ENCODE measurements at places on chromosomes 2 and 18. TPM values are rescaled to one million over a fixed set of nuclear protein-coding genes. Genes with fewer than 3 reads are reported as not detected.

DNA sequence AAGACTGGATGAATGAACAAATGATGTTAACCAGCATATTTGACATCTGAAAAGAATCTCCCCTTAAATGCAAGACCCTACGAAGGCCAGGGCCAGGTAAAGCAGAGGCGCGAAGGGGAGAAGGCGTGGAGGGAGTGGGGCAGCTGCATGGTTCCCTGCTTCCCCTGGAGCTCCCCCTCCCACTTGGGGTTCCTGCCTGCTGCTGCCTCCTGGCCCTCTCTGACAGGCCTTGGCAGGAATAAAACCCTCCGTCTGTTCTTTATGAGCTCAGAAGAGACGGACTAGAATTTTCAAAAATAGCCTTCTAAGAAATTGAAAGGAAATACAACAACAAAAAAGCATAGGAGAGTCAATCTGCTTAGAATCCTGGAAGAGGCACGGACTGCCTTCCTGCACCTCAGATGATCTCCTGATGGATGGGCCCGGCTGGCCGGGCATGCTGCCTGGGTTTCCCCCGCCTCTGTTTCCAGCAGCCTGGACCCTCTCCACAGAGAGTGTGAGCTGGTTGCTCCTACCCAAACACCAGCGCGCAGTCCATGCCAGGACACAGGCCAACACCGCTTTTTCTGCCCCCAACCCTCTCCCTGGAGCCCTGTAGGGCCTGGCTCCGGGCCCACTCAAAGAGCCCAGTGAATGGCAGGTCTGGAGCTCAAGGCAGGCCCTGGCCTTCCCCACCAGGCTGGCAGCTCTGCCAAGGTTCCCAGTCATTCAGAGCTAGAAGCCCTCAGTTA, 23.9 kb downstream of the CFAP65 start:
- no peak for DNase-seq

GRCh38 chr2:149679286-149679685, 91.7 kb upstream of the MMADHC start:
- no peak for DNase-seq

DNA sequence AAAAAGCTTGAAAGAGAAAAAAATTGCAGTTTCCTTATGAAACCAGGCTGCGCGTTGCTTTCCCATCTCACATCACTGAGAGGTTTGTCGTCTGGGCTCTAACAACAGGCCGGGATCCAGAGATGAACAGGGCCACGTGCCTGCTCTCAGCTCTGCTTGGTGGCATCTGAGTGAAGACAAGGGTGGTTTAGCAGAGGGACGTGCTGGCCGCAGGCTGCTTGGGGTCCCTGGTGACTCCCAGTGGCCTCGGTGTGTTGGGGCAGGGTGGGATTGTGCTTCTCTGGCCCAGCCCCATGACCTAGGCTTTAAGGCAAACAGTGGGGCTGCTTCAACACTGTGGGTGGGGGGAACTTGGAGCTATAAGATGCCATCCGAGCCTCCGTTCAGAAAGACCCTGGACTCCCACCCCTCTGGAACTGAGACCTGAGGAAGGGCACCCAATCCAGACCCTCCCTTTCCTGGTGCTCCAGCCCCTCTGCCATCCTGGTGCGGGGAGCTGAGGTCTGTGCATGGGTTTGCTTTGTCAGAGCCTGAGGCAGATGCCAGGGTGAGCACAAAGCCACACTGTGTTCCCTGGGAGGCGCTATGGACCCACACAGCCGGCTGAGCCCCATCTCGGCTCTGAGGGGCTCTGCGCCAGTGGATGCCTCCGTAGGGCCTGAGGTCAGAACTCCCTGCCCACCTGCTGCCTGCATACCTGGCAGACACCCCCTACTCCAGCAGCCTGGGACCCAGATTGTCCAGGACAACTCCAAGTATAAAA, 18.4 kb upstream of the HPCAL1 start:
- no peak for DNase-seq

DNA sequence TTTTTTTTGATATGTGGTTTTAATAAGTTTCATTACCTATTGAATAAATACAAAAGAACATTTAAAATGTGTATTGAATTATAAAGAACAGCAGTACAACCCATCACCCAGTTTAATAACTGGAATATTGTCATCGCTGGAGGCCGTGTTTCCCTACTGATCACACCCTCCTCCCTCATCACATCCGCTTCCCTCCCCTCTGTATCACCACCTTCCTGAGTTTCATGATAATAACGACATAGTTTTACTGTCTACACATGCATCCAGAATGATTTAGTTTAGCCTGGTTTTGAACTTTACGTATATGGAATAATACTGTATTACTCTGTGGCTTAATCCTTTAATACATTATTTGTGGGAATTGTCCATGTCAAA, 2.1 kb downstream of the SERPINB8 start:
- DNase-seq = no peak

DNA sequence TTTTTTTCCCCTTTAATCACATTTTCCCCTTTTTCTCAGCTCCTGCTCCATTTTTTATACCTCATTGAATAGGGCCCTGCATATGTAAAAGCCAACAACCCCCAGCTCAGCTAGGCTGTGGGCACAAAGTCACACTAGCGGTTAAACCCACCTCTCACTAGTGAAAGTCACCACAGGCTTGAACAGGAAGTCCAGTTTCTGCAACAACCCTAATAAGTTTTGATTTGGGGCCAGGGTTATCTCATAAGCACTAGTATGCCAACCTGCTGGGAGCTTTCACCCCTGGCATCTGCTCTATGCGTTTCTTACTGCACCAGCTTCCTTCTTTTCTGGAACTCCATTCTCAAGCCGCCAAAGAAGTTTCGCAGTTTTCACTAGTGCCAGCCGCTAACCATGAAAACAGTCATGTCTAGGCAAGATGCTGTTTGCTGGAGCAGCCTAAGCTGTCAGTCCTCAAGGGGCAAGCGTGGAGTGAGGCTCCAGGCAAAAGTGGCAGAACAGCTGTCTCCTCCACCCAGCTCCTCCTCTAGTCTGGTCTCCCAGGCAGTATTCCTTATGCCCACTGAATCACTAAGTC, 197.0 kb upstream of the MEIS1 start:
- DNase-seq = no peak

DNA sequence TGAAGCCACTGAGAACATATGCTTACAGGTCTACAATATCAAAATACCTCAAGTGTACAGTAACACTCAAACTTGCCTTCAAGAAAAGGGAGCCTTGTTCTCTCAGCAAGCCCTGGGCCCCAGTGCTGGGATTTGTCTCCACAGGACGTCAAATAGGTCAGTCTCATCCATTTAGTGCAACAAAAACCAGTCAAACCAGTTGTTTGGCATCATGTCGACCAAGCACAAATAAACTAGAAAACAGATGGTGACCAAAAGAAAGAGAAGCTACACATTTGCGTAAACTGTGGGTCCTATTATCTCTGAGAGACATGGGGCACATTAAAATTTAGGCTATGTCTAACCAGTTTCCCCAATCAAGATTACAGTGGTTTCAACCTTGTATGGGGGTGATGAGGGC, 182.6 kb upstream of the PKDCC start:
- no peak for DNase-seq

- no peak for DNase-seq
These were observed at the start of gene GALNT1 for GRCh38 chr18:35581546-35581897. Gene GALNT1, plus strand, starts transcription at chr18:35581740. Its CDS starts 72,923 bp downstream, at chr18:35654663.

- no peak for DNase-seq
These were observed 226.1 kb downstream of the ANKRD30B start for GRCh38 chr18:14974088-14974487.

- no peak for DNase-seq
These were observed 46.2 kb downstream of the IWS1 start for GRCh38 chr2:127479866-127480743.

GRCh38 chr2:88671786-88672427, 19.6 kb upstream of the RPIA start:
- no peak for DNase-seq

DNA sequence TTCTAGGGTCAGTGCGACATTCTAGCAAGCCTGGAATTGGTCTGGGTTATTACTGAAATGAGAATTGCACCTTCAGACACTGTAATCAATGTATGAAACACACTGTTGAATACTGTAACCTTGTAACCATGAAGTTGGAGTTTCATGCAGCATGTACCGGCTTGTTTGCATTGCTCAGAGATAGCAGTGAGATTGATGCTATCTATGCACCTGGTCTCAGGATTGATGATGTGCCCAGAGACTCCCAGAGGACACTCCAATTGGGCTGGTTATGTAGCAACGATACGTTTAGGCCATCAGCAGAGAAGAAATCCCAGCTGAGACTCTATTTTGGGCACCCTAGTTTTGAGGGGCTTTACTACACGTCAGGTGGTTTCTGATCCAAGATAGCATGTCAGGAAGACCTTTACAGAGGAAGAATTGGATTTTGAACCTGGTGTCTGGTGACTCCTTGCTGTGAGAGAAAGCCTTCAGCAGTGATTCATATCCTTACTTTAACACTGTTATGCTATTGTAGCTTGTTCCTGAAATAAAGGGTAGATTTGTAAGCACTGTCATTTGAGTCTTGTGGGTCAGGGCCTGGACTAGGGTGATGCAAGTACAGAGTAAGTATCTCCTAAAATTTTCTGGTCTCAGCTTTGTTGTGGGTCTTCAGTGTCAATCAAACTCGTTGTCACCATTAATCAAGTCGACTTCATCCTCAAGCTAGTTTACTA, 305.1 kb upstream of the GULP1 start:
- DNase-seq = no peak

DNA sequence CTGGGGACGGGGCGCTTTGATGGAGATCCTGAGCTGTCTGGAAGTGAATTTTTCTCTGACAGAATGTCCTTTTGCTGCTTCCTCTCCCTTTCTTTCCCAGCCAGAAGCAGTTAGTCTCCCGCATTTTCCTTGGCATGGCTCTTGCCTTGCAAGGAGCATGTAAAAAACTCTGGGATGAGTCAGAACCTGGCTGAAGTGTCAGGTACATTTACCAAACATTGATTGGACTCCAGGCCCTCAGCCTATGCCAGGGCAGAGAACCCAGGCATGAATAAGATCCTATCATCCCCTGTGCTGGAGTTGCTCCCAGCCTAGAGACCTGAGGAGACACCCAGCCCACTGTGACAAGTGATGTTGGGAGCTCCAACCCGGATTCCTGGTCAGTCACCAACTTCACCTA, 21.6 kb downstream of the STON1 start:
- DNase-seq = no peak

DNA sequence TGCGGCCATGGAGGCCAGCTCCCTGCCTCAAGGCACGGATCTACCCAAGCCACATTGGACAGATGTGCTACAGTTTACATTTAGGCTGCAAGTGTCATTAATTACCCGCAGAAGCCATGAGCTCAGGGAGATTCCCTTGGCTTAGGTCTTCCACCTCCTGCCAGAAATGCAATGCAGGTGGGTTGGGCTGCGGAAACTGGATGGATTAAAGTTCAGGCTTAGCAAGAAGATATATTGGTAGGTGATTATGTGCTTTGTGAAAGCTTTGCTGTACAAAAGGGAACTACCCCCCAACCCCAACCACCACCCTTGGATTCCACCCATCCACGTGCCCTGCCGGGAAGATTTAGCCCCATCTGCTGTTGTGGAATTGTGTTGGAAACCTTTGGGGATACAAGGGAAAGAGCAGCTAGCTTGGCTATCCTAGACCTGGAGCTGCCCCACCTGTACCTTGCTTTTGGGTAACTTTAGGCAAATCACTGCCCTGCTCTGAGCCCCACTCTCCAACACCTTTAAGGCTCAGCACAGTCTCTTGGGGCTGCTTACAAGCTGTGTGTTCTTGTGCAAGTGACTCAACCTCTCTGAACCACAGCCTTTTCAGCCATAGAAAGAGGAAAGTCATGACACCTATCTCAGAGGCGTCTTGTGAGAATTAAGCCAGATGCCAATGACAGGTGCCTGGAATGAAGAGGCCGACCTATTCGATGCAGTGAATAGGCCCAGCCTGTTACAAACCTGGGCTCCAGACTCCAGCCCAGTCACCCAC, 141.6 kb upstream of the GLI2 start:
- no peak for DNase-seq

GRCh38 chr2:128558441-128558840, 239.8 kb upstream of the HS6ST1 start:
- DNase-seq = no peak

DNA sequence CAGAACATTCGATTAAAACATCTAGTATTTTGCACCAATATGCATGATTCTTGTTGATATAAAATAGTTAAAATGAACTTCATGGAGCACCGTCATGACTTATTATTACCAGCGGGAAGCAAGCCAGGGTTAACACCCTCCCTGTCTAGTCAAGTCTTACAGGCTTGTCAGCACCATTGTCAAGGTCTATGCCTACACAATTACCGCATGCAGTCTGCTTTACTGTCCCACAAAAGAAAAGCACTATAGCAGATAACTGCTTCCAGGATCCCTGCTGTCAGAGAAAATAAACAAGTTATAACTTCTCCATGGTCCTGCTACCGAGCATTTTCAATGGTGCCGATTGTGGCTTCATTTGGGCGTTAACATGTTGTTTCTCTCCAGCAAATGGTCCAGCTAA, 968.0 kb upstream of the FAM98A start:
- DNase-seq = no peak

DNA sequence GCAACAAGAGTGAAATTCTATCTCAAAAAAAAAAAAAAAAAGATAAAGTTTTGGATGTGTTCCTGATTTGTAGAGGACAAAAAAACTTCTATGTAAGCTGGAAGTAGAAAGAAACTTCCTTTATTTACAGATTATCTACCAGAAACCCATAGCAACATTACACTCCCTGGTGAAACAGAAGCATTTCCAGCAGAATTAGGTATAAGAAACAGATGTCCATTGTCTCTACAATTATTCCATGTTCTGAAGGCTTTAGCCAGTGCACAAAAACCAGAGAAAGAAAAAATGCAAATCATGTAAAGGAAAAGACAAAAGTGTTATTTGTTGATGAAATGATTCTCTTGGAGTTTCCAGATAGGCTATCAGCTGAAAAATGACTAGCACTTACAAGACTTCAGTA, 4.9 kb downstream of the TUBB6 start:
- no peak for DNase-seq

DNA sequence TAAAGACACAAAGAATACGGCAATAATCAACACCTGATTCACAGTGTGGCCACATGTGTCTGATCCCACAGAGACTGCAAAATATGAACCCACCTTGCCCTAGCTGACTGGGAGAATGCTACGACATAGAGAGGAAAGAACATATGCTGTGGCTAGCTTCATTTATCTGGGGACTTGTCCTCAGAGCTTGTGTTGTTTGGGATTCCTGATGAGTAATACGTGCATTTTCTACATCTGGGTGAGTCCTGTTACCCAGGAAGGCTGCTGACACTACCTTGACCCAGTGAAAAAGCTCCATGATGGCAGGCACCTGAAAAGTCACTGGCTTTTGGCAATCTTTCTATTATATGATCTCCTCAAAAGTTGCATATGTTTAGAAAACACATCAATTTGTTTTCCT, 427.7 kb upstream of the LYPD1 start:
- no peak for DNase-seq

DNA sequence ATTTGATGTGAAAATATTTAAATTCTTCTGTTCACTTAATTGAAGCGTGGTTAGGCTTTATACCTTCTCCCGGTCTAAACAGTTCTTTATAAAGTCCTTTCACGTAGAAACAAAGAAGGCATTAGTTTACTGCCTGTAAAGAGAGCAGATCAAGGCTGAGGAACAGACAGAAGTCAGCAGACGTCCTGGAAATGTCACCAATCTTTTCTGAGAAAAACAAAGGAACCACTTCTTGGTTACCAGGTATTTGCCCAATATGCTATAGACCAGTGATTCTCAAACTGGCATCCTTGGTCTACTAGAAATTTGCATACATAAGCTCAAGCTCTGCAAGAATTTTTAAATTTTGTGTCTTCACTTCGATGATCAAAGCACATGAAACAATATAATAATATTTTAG, 89.2 kb upstream of the STK17B start:
- no peak for DNase-seq

GRCh38 chr2:236658974-236659757, 89.5 kb downstream of the ACKR3 start:
- no peak for DNase-seq

CFAP221 gene
- total RNA-seq = 0.30 TPM

GALNT14 gene
- total RNA-seq = 0.78 TPM

ALPG gene
- not detected for total RNA-seq

SERPINB8 gene
- total RNA-seq = 20.8 TPM

ZC3H6 gene
- total RNA-seq = 12.0 TPM

Measured in tibial nerve (tissue), 4 donors.